B cell (primary cell): ENCODE measurements at places on chromosomes 3 and 15. TPM values are rescaled to one million over a fixed set of nuclear protein-coding genes. Genes with fewer than 3 reads are reported as not detected.

TMEM43 gene
- total RNA-seq: 37.4 and 37.6 TPM in 2 replicates

AGBL1 gene
- not detected in 2 replicates for total RNA-seq

DUOXA2 gene
- total RNA-seq: not detected in 2 replicates

ITPR1 gene
- total RNA-seq: 332 and 357 TPM in 2 replicates

MYO5C gene
- total RNA-seq: 3.2 and 4.5 TPM in 2 replicates

IMPG2 gene
- 0.44 and 0.53 TPM in 2 replicates for total RNA-seq

ITGA11 gene
- not detected in 2 replicates for total RNA-seq

SNTN gene
- not detected in 2 replicates for total RNA-seq

HRG gene
- total RNA-seq: not detected in 2 replicates

CPB1 gene
- not detected in 2 replicates for total RNA-seq

SCG5 gene
- not detected in 2 replicates for total RNA-seq

SLC38A3 gene
- not detected in 2 replicates for total RNA-seq

CYP11A1 gene
- total RNA-seq: not detected in 2 replicates

SLC51B gene
- not detected in 2 replicates for total RNA-seq

CXCR6 gene
- total RNA-seq: not detected in 2 replicates

ATP13A3 gene
- 61.0 and 61.1 TPM in 2 replicates for total RNA-seq

NAALADL2 gene
- total RNA-seq: not detected in 2 replicates

NRROS gene
- 85.9 and 87.9 TPM in 2 replicates for total RNA-seq

NR2F2 gene
- total RNA-seq: not detected in 2 replicates

SHC4 gene
- total RNA-seq: 0.69 and 0.75 TPM in 2 replicates

CCR3 gene
- total RNA-seq: not detected in 2 replicates

ACSBG1 gene
- 0.07 TPM in 1 of 2 replicates, not detected in the other for total RNA-seq

GNAT1 gene
- not detected in 2 replicates for total RNA-seq

HIGD2B gene
- total RNA-seq: 0.52 and 1.4 TPM in 2 replicates

TMEM202 gene
- total RNA-seq: not detected in 2 replicates

CELSR3 gene
- 2.5 and 2.8 TPM in 2 replicates for total RNA-seq

INO80 gene
- total RNA-seq: 55.7 and 57.8 TPM in 2 replicates

CHRNA7 gene
- not detected in 2 replicates for total RNA-seq

LEKR1 gene
- 4.6 and 4.7 TPM in 2 replicates for total RNA-seq

MYEF2 gene
- total RNA-seq: 34.3 and 36.3 TPM in 2 replicates

SKOR1 gene
- total RNA-seq: 0.32 and 0.67 TPM in 2 replicates

SLC24A5 gene
- not detected in 2 replicates for total RNA-seq

ITIH4 gene
- total RNA-seq: 38.5 and 38.7 TPM in 2 replicates

FBXL2 gene
- total RNA-seq: 0.34 TPM in 1 of 2 replicates, not detected in the other

CASR gene
- not detected in 2 replicates for total RNA-seq

SYNM gene
- 0.27 and 0.36 TPM in 2 replicates for total RNA-seq

SOX14 gene
- total RNA-seq: not detected in 2 replicates

SPATA12 gene
- not detected in 2 replicates for total RNA-seq

GASK1A gene
- 0.15 TPM in 1 of 2 replicates, not detected in the other for total RNA-seq

CFAP20DC gene
- total RNA-seq: 0.83 and 1.2 TPM in 2 replicates

MELTF gene
- total RNA-seq: 2.9 and 3.2 TPM in 2 replicates

RNF168 gene
- 42.4 and 42.7 TPM in 2 replicates for total RNA-seq

ESYT3 gene
- total RNA-seq: not detected in 2 replicates

ANKRD34C gene
- not detected in 2 replicates for total RNA-seq

ZKSCAN7 gene
- 8.0 and 8.5 TPM in 2 replicates for total RNA-seq

IL17RD gene
- total RNA-seq: 0.02 and 0.05 TPM in 2 replicates

EIF1B gene
- 70.6 and 78.1 TPM in 2 replicates for total RNA-seq

PLSCR4 gene
- total RNA-seq: not detected in 2 replicates
